ENCODE measurements at places on chromosomes 5 and 9.

DNA sequence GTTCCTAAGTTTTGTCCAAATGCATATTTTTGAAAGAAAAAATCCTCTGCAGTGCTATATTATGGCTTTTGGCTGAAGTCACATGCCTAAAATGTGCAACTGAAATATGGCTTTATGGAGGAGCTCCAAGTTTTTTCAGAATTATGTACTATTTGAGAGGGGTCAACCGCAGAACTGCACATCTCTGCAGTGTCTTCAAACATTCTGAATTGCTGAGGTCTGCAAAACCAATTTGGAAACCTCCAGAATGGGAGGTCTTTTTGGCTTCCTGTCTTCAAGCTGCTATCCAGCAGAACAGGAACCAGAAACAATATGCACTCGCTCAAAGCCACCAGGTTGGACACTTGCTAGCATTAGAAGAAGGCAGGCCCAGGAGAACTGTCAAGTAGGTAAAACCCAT is 376.0 kb upstream of the PAPPA start:
- DNase-seq: peak; percentile 48

GRCh38 chr9:113941526-113941925 is 65.4 kb downstream of the ZNF618 start:
- DNase-seq: no peak

GRCh38 chr9:5429873-5430564 is 7.7 kb downstream of the PLGRKT start:
- DNase-seq: no peak

DNA sequence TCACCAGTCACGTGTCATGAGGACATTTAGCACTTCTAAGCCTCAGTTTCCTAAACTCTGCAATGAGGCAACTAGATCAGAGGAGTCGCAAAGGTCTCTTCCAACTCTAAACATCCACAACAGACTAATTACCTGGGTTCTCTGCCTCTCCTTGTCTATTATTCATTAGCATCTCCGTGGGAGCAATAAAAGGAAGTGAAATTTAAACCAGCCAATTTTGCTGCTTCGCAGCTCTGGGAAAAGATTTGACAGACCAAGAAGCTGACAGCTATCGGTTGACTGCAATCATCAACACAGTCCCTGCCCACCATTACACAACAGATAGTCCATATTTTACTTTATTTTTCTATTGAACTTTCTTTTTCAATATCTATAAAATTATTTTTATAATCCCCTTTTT is 308.9 kb downstream of the NR2F1-AS1 start:
- DNase-seq: no peak

GRCh38 chr9:127159949-127160610 is 37.6 kb upstream of the ANGPTL2 start:
- no peak for DNase-seq
